ENCODE measurements at places on chromosomes 2 and 18.

- DNase-seq: no peak
Measured at GRCh38 chr2:55401124-55401523, 18.5 kb downstream of the CCDC88A start.

GRCh38 chr2:127479219-127479825, 47.0 kb downstream of the IWS1 start:
- DNase-seq: peak; percentile 28

GRCh38 chr2:233671290-233672161, at the start of gene UGT1A9:
UGT1A9 (plus strand) TSS chr2:233671898; CDS start chr2:233671935, 37 bp downstream.
- no peak for DNase-seq

GRCh38 chr2:161975062-161975812, 98.8 kb downstream of the DPP4 start:
- no peak for DNase-seq

GRCh38 chr2:238039985-238040384, 20.8 kb upstream of the SCLY start:
- no peak for DNase-seq

- DNase-seq: peak; percentile 1
Measured at GRCh38 chr18:62131301-62131909, 55.5 kb downstream of the PIGN start.

DNA sequence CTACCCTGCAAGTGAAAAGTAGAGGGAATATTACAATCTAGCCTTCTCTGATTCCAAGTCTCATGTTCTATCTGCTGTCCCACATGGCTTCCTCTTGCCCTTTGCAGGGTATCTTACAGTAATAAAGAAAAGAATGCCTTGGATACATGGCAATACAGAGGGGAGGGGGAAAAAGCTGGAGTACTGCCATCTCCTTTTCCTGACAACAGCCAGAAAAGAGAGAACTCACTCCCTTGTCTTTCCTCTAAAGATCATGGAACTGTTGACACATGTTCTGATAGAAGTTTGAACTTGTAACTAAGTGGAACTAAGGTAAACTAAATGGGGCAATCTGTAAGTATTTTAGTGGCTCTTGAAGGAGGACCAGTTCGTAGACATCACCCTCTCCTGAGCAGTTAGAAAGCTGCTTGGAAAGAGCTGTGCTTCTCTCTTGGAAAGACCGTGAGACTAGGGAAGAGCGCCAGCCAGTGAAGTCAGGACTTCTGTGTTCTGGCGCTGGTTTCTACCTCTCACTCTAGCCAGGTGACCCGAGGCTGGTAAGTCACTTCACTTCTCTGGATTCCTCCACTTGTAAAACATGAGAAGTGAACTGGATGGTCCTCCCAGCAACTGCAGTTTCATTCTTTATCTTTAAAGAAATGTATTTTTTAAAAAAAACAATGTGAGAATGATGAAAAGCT, 242.3 kb upstream of the FOSL2 start:
- no peak for DNase-seq

GRCh38 chr2:234427081-234428061, 69.5 kb downstream of the ARL4C start:
- DNase-seq: no peak
